AG08396 (cell line): ENCODE measurements at places on chromosomes 1 and 21.

GRCh38 chr21:42411891-42412635 lies 8.4 kb downstream of the UBASH3A start:
- no peak for DNase-seq

DNA sequence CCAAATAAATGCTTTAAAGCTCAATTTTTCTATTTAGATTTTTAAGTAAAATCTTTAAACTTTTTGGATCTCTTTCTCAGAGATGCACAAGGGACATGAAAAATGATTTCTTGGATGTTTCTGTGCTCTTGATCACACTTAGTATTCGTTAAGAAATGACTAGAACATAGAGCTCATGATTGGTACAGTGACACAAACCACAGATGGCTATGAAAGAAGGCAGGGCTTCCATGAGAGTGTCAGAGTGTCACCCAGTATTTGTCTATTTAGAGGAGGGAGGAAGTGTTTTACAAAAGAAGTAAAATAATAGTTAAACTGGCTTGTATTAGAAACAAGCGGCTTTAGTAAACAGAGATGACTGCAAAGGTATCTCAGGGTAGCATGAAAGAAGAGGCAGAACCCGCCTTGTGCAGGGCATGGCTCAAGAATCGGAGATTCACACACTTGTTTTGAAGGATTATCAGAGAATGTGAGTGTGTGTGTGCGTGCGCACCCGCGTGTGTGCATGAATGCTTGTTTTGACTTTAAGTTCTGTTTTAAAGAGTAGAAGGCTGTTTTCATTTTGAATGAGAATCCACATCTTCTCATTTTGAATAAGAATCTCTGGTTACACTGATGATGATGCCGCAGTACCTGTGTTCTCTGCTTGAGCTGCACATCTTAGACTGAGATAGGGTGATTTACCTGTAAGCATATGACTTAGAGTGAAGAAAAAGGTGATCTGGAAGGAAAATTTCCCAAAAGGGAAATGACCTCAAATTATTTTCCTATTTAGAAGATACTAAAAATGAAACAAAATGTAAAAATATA lies 82.1 kb downstream of the VPS26C start:
- no peak for DNase-seq

DNA sequence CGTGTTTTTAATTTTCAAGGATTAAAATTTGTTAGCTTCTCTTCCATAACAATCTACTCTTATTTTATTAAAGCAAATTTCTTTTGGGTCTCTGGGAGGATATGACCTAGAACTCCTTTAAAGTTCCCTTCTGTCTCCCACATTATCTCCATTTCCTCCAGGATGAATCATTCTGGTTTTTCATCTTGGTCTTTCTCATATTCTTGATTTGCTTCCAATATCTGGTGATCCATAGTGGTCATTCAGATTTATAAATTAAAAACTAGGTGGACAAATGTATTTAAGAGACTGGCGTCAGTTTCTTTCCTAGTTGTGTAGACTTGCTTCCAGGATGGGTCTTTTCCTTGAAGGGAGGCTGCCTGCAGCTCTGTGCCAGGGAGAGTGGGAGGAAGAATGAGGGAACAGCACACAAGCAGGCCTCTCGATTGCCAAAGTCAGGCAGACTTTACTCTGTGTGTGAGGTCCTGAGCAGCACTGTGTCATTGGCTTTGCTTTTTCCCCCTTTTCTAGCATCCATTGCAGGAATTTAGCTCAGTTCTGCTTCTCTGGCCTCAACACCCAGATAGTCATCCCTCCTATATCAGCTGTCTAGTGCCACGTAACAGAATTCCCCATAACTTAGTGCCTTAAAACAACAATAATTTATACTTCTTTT lies 48.1 kb upstream of the FOXO6 start:
- no peak for DNase-seq

- DNase-seq, result no peak
Observed at GRCh38 chr21:18114810-18115209, 129.8 kb upstream of the CHODL start.

DNA sequence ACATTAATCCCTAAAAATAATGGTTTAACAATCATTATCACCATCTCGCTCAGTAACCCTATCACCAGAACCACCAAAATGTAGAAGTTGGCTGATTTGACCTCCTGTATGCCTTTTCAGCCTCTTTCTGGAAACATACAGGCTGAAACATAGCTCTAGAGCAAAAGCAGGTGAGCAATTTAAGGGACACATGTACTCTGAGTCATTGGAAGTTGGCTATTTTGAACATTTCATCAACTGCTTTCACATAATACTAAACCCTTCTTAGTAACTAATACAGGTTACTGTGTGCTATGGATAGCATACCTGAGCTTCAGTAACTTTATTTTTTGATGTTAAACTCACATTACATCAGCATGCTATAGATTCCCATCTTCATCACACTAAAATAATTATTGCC lies 19.8 kb upstream of the DDAH1 start:
- DNase-seq, result no peak

DNA sequence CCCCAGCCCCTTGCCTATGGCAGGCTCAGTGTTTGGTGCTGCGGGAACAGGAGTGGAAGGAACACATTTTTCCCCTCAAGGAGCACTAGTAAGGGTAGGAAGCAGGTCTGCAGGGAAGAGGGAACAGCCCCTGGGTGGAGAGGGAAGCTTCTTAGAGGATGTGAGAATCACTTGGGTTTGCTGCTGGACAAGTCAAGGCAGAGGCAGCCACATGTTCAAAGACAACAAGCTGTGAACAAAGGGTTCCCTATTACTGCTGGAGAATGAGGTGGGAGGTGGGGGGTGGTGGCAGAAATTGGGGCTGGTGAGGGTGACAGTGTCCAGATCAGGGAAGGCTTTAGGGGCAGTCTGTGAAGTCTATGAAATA lies 24.8 kb upstream of the CITED4 start:
- DNase-seq, result no peak

DNA sequence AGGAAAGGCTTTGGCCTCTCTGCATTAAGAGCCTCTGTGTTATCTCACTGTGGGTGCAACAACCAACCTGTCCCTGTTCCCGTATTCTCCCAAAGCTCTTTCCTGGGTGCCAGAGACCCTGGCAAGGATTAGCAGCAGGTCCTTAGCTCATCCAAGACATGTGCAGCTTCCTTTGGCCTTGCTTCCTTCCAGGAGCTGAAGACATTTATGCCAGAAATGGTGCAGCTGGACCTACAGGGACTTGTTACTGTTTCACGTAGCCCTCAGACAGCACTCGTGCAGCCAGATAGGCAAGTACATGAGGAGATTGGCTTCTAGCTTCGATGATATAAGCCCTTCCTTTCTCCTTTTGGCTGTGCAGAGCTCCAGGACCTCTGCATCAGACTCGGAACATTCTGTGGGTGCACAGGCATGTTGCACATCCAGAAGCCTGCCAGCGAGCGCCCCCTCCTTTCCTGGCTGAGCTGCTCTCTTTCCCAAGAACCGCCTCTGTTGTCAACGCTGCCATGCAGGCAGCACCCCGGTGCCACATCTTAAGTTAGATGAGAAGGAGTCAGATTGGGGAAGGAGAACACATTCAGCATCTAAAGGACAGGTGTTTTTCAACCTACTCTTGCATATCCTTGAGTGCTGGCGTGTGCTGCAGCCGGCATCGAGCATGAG lies 284.5 kb upstream of the PLXNA2 start:
- DNase-seq, result no peak

- DNase-seq, result no peak
Observed at GRCh38 chr1:30842697-30843354, 65.7 kb downstream of the SDC3 start.

DNA sequence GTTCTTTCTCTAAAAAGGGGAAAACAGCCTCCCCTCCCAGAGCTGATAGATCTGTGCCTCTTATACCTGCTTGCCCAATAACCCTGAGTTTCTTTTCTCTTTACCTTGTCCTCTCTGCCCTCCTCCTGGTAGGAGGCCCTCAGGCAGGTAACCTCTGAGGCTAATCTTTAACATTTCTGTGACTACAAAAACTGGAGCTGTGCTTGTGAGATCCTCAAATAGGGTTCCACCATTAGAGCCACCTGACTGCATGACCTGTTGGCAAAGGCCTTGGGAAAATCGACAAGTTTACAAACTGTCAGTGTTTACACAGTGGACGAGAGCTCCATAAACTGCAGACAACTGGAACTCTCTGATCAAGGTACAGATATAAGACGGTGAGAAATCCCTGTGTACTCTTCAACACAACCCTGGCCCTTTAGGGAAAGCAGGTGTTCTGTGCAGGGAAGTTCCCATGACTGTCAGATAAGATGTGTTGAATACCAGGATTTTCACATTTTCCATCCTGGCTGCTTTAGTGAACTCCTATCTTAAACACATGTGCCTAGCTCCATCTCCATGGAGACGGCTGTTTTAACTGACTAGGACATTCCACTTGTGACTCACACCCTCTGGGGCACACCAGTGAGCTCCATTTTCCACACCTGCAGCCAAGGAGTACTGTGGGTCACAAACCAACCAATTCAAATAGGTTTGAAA lies 38.3 kb downstream of the ECE1 start:
- DNase-seq, result peak; percentile 84

DNA sequence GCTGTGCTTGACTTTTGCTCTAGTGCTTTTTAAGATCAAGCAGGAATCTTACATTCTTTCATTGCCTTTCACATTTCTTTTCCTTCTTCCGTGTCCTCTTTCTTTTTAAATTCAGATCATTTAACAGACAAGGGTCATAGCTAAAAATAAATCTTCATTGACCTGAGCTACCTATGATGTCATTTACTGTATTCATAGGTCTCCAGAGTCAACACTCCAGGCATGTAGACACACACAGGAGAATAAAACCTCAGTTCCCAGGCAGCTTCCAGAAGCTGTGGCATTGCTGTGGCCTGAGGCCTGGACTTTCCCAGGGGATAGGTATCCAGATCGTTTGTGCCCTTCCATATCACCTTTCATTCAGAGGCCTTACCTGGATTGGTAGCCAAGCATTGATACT lies 38.5 kb upstream of the ENAH start:
- no peak for DNase-seq

DNA sequence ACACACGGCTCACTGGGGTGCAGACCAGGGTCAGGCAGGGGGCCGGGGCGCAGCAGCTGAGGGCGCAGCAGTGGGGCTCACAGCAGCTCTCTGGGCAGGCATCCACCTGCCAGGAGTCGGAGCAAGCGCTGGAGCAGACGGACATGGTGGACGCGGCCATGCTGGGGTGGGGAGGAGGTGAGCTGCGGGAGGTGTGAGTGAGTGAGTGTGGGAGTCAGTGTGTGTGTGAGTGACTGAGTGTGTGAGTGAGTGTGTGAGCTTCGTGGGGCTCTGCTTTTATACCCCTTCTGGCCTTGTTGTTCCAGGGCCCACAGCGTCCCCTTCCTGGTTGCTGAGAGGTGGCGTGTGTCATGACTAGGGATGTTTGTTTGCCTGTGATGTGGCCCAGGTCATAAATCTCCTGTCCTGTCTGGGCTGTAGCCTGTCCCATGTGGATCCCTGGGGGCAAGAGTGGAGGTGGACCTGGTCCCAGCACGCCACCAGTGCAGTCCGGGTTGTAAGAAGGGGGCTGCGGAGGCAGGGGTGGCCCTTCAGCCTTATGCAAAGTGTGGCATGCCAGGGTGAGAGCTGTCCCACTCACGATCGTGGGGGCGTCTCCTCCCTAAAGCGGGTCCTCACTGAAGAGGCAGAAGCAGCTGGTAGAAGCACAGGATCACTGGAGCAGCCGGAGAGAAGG lies at the start of gene KRTAP10-1:
Gene KRTAP10-1, minus strand, starts transcription at position 205 of the 676 bp plus-strand sequence. Its CDS starts 45 bp downstream, at position 160.
- DNase-seq, result no peak

DNA sequence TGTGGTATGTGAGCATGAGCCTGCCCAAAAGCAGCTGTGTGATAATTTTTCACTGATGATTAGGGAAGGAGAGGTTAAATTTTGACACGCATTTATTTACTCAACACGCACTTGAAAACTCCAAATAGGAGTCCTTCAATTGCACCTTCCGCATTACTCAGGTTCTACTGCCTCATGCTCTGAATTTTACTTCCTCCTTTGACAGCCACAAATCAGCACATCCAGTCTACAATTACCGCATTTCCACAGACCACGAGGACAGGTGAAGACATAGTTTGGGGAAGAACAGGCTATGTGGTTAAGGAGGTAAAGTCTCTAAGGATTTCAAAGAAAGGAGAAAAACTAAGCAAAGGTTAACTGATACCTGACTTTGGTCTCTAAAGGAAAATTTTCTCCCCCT lies 2.6 kb downstream of the CAPN8 start:
- no peak for DNase-seq

DNA sequence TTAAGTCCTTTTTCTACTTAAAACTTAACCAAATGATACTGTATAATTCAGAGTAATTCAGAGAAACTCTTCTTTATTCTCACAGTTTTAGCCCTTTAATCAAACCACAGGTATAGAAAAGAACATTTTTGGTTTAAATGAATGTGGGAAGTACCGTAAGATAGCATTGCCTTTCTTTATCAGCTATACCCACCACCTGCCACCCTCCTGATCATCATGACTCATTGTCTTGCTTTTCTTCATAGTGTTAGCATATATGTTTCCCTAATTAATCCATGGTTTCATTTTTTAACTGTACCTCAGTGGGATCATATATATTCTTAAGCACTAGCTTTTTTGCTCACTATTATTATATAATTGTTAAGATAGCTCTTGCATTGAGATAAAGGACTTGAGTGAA lies 27.5 kb upstream of the ANGPTL1 start:
- no peak for DNase-seq

- no peak for DNase-seq
Observed at GRCh38 chr1:109398343-109399225, 866 bp upstream of the SORT1 start.

DNA sequence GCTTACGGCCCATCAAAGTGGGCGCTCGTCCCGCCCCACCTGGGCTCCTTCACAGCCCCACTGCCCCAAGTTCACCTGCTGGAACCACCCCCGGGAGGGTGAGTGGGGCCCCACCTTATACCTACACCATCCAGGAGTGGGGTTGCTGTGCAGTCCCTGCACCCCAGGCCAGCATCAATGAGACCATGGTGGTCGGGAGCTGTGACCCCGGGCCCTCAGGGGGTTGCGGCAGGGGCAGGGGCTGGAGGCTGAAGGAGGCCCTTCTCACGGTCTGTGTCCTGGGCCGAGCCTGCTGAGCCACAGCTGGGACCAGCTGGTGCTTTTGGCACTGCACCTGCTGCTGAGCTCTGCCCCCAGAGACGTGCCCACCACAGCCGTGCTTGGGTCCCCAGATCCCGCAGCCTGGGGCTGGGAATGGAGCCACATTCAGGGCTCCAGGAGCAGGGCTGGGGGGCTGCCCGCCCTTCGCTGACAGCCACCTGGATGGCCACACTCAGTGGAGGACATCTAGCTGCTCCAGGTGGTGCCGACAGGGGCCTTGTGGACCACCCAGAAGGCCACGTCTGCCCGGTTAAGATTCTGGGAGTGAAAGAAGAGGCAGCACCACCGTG lies 17.4 kb downstream of the ACTRT2 start:
- no peak for DNase-seq

GRCh38 chr1:178875936-178876335 lies 5.1 kb upstream of the ANGPTL1 start:
- no peak for DNase-seq

DNA sequence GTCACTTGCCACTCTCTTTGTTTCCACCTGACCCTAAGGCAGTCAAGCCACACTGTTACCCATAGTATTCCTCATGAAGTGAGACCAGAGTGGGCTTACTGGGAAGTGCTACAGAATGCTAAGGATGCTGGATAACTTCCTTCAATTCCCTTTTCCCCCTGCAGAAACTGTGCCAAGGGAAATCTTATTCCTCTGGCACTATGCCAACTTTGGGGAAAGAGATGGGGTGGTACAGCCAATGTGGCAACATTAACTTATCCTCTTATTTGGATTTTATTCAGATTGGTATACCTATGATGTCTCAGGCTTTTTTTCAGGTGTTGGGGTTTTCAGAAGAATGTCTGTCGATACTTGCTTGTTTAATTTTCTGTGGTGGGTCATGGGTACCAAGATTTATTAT lies 599.4 kb upstream of the PBX1 start:
- no peak for DNase-seq

GRCh38 chr1:159854116-159854692 lies 8.3 kb downstream of the VSIG8 start:
- peak; percentile 73 for DNase-seq

GRCh38 chr1:173134800-173135199 lies 72.3 kb downstream of the TNFSF4 start:
- DNase-seq, result no peak
